ENCODE measurements at places on chromosomes 7 and 10. TPM values are rescaled to one million over a fixed set of nuclear protein-coding genes. Genes with fewer than 3 reads are reported as not detected.
A peak's percentile ranks its signal among the peaks of the same experiment; 100 is the strongest.

DNA sequence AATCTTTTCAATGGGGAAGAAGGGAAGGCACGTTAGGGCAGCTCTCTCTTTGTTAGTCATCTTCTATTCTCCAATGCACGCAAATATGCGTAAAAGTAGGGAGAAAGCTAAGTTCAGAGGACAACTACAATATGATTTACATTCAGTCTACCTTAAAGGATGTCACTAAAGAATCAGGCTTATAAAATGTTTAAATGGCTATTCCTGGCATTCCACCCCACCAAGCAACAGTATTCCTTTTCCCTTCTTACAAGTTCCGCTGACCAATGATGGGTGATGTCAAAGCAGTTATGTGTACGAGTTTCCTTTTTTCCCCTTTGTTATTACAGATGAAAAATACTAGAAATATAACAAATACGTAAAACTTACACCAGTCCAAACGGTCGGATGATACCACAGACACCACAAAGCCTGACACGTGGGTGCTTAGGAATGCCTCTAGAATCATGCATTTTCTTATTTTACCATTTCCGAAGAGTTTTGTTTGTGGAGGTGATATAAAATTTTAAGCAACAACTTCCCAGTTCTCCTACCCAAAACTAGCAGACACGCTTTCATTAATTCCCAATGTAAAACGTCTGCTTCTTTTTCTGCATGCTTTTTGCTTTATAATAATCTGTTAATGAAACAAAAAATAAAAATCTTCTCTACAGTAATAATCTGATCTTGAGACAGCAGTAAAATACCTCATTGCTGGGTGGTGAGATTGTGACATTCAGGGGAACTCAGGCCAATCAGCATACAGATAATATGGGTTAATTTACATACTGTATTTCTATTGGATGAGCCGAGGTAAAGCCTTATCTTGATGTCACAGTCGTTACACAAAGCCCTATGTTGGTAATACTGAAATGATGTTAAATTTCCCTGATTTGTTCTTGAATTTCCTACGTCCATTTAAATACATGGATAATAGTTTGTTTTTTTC, 708 bp upstream of the GPR85 start:
- DNase-seq: peak; percentile 81

DNA sequence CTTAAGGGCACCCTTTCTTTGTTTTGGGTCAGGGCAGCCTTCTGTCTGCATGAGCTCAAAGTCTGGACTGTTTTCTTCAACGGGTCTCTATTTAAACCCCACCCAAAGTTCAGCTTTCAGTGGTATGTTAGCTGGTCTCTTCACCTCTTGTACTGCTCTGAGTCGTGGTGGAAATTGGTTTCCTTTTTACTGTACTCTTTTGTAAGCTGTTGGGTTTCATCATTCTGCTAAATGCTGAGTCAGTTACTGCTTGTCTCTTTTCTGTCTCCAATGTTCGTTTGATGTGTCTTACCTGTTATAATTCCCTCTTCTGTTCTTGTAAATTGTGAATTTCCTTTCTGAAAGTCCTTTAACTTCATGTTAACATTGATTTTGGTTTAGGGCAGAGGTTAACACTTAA, 64.1 kb upstream of the MALRD1 start:
- DNase-seq: no peak

GRCh38 chr7:1672851-1673486, 2.9 kb downstream of the ELFN1 start:
- no peak for DNase-seq

The MYPN gene
- 92.0 TPM for total RNA-seq

All from tongue (tissue), 3 donors.